ENCODE measurements at places on chromosomes 4 and X.

- DNase-seq = no peak
Observed at GRCh38 chr4:20195071-20195885, 56.4 kb upstream of the SLIT2 start.

- DNase-seq = no peak
Observed at GRCh38 chr4:72527038-72527646, 41.9 kb downstream of the ADAMTS3 start.

- no peak for DNase-seq
Observed at GRCh38 chr4:4170596-4171150, 56.1 kb downstream of the OTOP1 start.

DNA sequence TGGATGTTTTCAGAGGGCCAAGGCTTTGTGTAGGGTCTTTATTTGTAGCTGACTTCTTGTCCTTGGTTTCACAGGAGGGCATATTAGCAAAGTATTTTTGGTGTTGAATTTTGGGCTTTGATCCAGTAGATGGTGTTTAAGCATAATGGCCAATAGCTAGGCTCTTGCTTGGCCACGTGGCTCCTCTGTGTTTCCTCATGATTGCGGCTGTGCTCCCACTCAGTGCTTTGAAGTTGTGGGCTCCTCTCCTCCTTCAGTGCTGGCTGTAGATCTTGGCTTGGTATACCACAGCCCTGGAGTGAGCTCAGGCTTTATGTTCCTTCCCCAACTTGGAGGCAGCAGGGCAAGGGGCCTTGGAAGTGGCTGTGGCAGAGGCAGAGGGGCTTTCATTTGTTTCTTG, 107.2 kb upstream of the CENPE start:
- DNase-seq = no peak

GRCh38 chr4:94306713-94307112, 35.9 kb downstream of the HPGDS start:
- no peak for DNase-seq

DNA sequence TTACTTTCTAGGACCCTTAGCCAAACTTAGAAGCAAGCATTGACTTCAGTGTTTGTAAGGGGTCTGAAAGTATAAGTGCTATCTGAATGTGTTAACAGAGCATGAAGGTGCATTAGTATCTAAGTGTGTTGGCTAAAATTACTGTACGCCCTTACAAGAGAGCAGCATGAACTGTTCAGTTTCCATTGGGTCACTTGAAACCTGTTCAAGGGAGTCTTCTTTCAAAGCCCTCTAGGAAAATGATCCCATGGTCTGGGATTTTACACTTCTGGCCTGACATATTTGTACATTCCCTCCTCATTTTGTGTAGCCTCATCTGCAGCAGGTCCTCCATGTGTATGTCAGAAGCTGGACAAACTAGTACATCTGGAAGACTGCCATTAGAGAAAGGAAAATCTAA, 3.2 kb downstream of the PRDX4 start:
- no peak for DNase-seq

DNA sequence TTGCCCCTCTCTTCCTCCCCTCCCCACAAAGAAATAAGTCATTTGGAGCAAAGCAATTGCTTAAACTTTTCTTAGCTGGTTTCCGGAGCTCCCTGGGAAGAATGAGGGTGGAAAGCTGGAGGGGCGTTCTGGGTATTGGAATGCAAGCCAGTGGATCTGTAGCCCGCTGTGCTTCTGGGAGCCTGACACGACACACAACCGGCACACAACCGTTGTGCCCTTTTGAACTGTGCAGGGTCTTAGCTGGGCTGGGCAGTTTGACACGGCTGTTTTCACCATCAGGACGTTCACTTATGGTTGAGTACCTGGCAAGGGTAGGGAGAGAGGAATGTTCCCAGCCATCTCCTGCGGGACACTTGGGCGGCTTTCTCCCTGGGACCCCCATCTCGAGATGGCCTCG, 38.3 kb downstream of the SHROOM2 start:
- DNase-seq = no peak

DNA sequence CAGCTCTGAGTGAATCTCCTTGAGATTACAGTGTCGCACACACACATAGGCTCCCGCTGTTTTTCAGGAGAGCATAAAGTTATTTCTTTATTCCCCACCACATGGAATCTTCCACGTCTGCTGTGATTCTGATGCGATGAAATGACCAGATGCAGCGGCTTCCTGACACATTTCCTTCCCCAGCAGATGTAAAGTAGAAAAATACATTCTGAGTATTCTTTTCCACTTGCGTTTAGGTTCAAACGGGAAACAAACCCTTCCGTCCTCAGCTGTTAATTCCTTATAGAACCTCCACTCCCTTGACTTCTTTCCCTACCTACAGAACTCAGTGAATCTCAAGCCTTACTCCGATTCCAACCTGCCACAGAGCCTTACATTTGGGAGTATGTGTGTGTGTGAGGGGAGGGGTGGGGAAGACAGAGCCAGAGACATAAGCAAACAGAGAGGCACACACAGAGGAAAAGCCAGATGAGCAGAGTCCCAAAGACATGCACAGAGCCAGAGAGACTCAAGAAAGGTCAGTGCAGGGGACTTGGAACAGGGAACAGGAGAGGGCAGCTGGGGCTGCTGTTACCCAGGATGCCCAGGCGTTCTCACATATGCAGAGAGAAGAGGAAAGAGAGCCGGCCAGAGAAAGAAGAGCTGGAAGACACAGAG, 47.3 kb downstream of the SETD7 start:
- no peak for DNase-seq

DNA sequence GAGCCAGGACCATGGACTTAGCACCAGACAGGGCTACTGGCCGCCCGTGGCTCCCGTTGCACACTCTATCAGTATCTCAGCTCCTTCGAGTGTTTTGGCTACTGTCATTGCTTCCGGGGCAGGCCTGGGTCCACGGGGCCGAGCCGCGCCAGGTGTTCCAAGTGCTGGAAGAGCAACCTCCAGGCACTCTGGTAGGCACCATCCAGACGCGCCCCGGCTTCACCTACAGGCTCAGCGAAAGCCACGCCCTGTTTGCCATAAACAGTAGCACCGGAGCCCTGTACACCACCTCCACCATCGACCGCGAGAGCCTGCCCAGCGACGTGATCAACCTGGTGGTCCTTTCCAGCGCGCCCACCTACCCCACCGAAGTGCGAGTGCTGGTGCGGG, 1.6 kb downstream of the FAT4 start:
- no peak for DNase-seq

GRCh38 chrX:140766024-140766611, 56.6 kb downstream of the LINC00632 start:
- DNase-seq = peak; percentile 54

- no peak for DNase-seq
Observed at GRCh38 chr4:87824352-87824751, 8.4 kb upstream of the MEPE start.

GRCh38 chr4:17647927-17648326, 33.5 kb downstream of the MED28 start:
- no peak for DNase-seq

DNA sequence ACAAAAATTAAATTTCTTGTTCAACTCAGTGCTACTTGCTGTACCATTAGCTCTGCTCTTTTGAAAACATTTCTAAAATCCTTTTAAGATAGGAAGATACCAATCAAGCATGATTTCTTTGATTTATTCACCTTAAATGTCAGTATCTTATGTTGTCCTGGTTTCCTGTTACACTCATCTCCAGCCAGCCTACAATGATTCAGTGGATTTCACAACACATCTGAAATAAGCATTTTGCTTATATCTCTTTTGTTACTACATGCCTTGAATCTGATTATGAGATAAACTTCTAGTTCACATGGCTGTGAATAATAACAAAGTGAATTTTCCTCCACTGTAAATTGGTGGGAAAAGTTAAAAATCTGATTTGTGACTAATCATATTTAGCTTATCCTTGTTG, 112.5 kb upstream of the BMP3 start:
- no peak for DNase-seq

DNA sequence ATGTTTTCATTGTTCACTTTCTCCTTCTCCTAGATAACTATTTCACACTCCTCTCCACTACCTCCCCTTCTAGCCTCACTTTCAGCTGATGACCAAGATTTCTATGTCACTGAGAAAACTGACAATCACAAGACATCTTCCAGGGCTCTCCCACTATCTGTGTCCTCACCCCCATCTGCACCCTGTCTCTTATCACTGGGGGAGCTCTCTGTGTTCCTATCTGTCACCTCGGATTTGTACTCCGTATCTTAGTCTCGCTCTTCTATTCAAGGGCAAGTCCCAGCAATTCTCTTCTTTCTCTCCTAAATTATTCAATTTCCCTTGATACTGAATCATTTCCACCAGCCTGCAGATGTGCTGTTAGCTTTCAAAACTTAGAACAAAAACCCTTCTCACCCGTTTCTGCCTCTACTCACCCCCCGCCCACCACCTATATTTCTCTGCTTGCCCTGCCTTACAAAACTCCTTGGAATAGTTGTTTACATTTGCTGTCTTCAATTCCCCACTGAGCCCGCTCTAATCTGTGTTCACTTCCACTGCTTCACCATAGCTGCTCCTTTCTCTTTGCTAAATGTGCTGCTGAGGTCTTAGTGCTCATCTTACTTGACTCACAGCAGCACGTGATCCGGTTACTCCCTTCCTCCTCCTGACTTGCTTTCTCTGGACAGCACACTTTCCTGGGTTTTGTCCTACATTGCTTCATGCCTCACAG, 293.2 kb downstream of the UNC5C start:
- DNase-seq = no peak
